ENCODE measurements at places on chromosomes 11 and 22.

- no peak for ATAC-seq
Measured at GRCh38 chr11:9880657-9881056, 216.8 kb downstream of the SWAP70 start.

DNA sequence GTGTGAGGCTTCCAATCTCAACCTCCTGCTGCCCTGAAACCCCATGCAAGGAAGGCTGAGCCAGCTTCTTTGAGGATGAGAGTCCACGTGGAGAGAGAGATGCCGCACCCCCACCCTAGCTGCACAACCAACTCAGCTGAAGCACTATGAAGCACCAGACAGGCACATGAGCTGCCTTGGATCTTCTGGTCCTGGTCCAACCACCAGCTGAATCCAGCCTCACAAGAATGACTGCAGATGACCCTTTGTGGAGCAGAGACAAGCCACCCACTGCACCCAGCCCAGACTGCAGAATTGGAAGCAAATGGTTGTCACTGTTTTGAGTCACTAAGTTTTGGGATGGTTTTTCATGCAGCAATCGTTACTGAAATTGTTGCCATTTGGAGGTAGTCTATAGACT lies 149.6 kb upstream of the SYT13 start:
- ATAC-seq, result no peak

GRCh38 chr11:34613015-34613414 lies 7.9 kb upstream of the EHF start:
- ATAC-seq, result no peak

DNA sequence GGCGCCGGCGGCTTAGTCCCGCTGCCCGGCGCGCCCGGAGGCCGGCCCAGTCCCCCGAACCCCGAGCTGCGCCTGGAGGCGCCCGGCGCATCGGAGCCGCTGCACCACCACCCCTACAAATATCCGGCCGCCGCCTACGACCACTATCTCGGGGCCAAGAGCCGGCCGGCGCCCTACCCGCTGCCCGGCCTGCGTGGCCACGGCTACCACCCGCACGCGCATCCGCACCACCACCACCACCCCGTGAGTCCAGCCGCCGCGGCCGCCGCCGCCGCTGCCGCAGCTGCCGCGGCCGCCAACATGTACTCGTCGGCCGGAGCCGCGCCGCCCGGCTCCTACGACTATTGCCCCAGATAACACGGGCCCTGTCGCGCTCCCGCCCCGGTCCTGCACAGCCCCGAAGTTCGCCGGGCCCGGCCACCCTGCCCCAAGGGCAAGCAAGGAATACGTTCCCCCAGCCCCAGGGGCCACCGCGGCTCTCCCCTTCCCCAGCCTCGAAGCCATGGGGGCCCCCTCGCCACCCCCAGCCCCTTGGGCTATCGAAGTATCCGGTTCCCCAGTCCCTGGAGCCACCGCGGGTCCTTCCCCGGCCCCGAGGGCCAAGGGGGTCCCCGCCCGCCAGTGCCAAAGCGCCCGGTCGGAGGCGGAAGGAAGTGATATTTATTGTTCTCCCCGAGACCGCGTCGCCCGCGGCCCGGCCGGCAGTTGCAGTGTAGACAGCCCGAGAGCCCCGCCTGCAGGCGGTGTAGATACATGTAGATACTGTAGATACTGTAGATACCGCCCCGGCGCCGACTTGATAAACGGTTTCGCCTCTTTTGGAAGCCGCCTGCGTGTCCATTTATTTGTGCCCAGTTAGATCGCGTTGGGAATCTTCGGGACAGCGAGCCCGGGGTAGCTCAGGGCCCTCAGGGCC lies 6.2 kb downstream of the TBX1 start:
- peak; percentile 28 for ATAC-seq

- no peak for ATAC-seq
Measured at GRCh38 chr11:120011836-120012235, 126.1 kb downstream of the TRIM29 start.

GRCh38 chr11:100865443-100866065 lies 178.5 kb downstream of the ARHGAP42 start:
- ATAC-seq, result no peak

GRCh38 chr11:72369743-72370142 lies 64.6 kb downstream of the CLPB start:
- peak; percentile 88 for ATAC-seq

- peak; percentile 25 for ATAC-seq
Measured at GRCh38 chr11:35927682-35928081, 16.2 kb upstream of the LDLRAD3 start.

DNA sequence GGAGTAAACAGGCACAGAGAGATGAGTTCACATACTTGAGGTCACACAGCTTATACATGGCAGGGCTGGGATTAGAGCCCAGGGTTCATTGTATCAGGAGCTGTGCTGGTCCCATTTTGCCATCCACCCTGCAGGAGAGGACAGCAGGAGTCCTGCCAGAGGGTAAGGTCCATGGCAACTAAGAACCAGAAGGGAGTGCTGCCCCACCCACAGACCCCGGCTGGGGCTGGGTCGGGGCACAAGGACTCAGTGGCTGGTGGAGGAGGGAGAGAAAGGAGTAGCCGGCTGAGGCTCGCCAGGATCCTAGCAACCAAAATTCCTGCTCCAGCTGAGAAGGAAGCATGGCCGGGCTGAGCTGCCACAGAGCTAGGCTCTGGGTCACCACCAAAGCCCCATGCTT lies 25.9 kb upstream of the TP53I11 start:
- no peak for ATAC-seq

- ATAC-seq, result no peak
Measured at GRCh38 chr22:32236970-32237369, 18.2 kb downstream of the SLC5A4 start.

DNA sequence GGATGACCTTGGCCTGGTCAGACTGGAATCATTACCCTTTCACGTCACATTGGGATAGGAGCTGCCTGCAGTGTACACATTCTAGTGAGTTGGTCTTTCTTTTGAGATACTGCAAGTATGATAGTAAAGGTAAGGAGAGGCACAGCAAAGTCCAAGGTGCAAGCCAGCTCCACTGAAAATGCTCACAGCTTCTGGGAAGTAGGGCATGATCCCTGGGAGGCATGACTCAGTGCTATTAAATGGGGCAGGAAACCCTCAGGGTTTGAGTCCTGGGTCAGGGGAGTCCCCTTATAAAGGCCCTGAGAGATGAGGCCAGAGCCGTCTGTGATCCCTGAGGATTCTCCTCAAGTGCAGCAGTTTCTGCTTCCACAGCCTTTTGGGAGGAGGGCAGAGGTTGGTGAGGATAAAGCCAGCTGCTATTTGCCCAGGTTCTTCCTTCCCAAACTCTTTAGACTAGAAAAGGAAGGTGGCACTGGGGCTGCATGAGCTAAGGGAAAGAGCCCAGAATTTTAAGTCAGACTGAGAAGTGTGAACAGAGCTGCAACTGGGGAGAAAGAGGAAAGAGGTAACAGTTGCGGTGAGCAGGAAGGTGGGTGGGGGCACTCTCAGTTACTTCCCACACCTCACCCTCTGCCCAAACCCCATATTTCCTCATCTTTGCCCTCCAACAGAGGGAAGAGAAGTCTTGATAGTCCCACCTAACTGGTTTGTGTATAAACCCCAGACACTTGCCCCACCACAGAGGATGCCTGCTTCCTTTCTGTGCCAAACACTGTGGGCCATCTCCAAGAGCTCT lies 14.4 kb upstream of the OR52K1 start:
- ATAC-seq, result no peak

- no peak for ATAC-seq
Measured at GRCh38 chr11:117005758-117006157, 92.5 kb downstream of the SIK3 start.

GRCh38 chr11:68942751-68943271 lies 38.0 kb downstream of the MRGPRD start:
- no peak for ATAC-seq
